Dermis microvascular lymphatic vessel endothelial cell (primary cell): ENCODE measurements at places on chromosomes 4 and X.
A peak's percentile ranks its signal among the peaks of the same experiment; 100 is the strongest.

- peak; percentile 60 for DNase-seq
These were observed 6.4 kb upstream of the SMIM9 start for GRCh38 chrX:154840856-154841255.

DNA sequence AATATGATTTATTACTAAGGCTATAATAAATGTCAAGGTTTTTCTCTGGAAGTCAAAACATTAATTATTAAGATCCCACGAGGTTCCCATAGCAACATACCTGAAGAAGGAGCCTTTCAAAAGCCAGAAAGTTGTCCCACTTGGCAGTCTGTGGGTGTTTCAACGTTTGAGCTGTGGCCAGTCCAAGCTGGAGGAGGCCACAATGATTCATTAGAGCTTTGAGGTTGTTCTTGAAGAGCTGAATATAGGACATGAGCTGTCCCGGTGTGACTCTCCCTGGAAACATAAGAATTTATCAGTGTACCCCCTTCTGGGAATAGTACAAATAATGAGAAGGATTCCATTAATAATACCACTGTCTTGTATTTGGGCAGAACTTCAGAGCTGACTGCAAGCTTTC lies 92.1 kb downstream of the SCFD2 start:
- DNase-seq: no peak

- DNase-seq: no peak
These were observed 356.0 kb downstream of the ADAM29 start for GRCh38 chr4:175273995-175274753.

- DNase-seq: no peak
These were observed 116.7 kb upstream of the GLRA2 start for GRCh38 chrX:14412686-14413085.

DNA sequence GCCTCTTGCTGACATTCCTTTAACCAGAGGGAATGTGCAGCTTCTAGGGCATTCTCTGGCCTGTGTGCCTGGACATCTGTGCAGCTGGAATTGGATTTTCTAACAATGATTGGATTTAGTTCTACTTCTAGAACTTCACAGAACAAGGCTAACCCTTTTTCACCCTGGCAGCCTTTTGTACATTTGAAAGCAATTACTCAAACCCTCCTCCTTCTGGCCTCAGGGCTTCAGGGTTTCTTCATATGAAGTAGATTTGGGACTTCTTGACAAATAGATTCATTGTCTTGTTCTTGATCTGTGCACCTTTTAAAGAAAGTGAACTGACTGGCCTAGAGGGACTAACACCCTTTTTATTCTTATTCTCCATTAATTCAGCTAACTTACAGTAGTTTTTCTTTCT lies 30.1 kb downstream of the SPATA18 start:
- DNase-seq: no peak

DNA sequence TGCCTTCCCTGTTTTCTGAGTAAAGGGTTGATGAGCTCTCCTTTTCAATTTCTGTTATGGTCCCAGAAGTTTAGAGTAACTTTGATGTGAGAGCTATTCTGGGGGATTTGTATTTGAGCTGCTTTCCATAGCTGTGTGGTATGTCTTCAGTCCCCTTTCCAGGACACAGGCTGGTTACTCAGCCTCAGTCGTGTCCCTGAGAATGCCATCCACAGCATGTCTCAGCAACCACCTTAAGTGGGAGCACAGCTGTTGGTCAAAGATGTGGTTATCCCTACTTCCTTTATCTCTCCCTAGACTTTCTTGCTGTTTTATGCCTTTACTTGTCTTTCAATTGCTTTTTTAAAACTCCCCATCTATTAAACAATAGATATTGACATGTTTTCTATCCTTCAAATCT lies 37.8 kb downstream of the RNF175 start:
- DNase-seq: no peak

DNA sequence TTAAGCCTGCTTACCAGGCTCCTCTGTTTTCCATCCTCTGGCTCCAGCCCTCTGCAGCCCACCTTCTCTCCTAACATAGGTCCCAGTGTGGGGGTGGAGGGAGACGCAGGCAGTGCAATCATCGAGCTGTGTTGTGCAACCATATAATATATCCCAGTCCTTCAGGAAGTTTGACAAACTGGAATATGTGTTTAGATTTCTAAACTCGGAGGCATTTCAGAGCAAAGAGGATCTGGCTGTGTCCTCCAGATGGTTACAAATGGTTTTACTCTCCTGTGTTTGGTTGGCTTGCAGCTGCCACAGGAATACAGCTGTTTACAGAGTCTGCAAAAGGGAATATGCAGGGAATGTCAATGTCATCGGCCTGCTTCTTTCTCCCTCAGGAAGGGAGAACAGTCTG lies 195.3 kb upstream of the LNX1 start:
- no peak for DNase-seq

GRCh38 chrX:91066104-91066503 lies 368.5 kb upstream of the PABPC5 start:
- DNase-seq: no peak
